ENCODE measurements at places on chromosomes 12 and 14.
A peak's percentile ranks its signal among the peaks of the same experiment; 100 is the strongest.

GRCh38 chr12:126747530-126748149, 1519.3 kb upstream of the TMEM132C start:
- DNase-seq = peak; percentile 57

GRCh38 chr14:71474301-71475265, 457.6 kb upstream of the RGS6 start:
- DNase-seq = no peak

DNA sequence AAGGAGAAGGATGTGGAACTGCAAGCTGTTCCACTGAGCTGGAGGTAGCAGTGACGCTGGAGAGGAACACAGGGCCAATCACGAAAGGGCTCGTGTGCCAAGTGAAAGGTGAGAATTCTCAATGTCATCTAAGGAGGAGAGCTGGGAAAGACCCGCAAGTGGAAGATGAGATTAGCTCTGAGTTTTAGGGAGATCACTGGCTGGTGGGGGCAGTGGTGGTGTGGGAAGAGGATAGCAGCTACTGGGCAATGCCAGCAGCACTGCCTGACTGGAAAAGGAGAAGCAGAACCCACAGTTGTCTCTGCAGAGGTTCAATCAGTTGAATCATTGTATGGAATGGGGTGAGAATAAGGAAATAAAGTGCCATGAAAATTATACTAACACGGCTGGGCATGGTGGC, 27.8 kb downstream of the SLC25A47 start:
- DNase-seq = no peak

DNA sequence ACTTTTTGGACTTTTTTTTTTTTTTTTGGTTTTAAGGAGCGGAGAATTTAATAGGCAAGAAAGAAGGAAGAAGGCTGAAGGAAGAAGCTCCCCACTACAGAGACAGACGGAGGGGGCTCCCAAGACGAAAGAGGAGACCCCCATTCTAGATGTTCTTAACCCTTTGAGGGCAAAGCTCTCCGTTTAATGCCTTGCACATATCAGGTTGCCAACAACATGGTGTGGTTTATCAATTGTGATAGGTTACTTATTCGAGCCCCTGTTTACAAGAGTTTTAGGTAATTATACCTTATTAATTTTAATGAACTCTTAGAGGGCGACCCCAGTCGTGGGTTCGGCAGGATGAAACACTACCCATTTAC, 1.2 kb upstream of the FBXO33 start:
- no peak for DNase-seq

- DNase-seq = no peak
Measured at GRCh38 chr12:110062241-110062640, 13.9 kb upstream of the C12orf76 start.

DNA sequence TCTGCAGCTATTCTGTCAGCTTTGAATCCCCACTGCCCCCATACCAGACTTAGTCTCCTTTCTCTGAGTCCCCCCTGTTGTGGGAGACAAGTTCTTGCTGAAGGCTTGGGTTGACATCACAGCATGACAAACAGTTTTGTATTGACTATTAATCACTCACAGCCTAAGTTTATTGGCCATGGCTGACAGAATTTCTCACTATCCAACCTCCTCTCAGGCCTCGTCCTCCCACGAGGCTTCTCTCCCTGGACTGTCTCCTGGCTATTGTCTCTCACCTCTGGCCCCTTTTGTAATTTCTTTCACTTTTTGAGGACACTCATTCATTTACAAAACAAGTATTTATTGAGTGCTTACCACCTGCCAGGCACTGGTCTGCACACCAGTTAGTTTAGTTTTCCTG, 35.2 kb upstream of the DCD start:
- no peak for DNase-seq

GRCh38 chr12:89192429-89192828, 159.9 kb downstream of the DUSP6 start:
- DNase-seq = no peak

- DNase-seq = no peak
Measured at GRCh38 chr12:59698600-59698999, 102.8 kb downstream of the SLC16A7 start.

DNA sequence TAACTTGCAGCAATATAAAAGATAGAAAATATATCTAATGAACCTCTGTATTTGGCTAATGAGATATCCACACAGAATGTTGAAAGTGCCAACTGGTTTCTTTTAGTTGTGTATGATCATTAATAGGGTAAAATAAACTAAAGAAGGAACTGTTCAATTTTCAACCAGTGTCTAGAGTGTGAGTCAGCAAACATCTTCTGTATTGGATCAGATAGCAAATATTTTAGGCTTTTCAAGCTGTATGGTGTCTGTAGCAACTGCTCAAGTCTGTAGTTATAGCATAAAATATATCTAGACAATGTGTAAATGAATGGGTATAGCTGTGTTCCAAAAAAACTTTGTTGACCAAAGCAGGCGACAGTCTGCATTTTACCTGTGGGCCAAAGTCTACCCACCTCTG, 23.5 kb upstream of the NOVA1 start:
- DNase-seq = no peak

DNA sequence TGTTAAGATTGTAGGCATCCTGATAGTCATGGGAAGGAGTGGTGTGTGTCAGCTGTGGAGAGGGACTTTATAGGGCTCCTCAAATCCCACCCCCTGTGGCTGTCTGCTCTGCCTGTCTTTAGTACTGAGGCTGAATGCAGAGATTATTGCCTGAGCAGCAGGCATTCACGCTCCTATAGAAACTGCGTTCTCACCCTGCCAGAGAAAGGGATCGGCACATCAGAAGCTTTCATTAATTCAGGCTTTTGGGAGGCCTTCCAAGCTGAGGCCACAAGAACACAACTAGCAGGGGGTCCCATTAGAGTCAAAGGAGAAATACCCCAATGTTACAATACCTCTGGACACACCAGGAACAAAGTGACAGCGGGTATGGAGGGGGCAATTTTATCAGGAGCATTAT, 12.6 kb downstream of the KCNK10 start:
- DNase-seq = no peak

GRCh38 chr12:10366875-10367274, 23.0 kb downstream of the KLRK1 start:
- DNase-seq = no peak

- DNase-seq = no peak
Measured at GRCh38 chr12:78721906-78722305, 142.7 kb upstream of the SYT1 start.

- DNase-seq = no peak
Measured at GRCh38 chr14:49982501-49982951, 89.6 kb downstream of the ARF6 start.

DNA sequence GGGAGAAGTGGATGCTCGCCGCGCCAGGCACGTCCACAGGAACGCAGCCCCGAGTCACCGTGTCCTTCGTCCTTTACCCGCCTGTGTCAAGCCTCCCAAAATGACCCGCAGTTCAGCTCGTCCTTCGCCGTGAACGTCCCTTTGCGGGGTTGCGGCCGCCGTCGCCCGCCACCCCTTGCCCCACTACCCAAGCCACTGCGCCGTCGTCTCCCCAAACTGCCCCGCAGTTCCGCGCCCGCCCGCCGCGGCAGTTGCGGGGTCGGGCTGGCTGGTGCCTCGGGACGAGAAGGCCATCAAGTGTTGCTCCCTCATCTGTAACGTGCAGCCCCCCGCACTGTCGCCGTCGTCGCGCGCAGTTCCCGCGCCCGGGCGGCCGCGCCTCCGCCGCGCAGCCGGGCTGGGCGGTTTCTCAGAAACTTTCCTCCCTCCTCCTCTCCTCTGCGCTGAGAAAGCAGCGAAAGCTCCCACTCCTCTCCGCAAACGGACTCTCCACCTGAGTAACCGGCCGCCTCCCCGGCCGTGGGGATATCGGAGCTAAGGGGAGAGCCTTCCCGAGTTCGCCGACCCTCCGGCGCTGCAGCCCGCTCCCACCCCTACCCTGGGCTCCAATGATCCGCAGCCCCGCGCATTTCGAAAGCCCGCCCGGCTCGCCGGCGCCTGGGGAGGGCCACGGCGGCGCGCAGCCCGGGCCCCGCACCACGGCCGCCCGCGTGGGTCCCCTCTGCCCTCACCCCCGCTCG, 6.7 kb downstream of the CDKN1B start:
- peak; percentile 30 for DNase-seq

DNA sequence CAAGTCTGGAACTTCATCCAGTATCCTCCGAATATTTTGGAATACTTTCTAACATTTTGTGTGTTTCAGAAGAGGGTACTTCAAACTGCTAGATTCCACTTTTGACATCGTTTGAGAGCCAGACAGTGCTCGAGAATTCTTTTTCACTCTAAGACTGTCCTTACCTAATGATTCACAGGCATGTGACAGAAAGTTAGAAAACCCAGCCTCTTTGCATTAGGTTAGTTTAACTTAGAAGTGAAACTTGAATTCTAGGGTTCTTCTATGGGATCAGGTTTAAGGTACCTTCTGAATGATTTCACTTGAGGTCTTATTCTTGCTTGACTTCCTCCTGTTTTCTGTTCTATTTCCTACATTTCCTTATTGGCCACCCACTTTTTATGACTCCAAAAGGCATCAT, 431.8 kb downstream of the SLC6A15 start:
- no peak for DNase-seq

DNA sequence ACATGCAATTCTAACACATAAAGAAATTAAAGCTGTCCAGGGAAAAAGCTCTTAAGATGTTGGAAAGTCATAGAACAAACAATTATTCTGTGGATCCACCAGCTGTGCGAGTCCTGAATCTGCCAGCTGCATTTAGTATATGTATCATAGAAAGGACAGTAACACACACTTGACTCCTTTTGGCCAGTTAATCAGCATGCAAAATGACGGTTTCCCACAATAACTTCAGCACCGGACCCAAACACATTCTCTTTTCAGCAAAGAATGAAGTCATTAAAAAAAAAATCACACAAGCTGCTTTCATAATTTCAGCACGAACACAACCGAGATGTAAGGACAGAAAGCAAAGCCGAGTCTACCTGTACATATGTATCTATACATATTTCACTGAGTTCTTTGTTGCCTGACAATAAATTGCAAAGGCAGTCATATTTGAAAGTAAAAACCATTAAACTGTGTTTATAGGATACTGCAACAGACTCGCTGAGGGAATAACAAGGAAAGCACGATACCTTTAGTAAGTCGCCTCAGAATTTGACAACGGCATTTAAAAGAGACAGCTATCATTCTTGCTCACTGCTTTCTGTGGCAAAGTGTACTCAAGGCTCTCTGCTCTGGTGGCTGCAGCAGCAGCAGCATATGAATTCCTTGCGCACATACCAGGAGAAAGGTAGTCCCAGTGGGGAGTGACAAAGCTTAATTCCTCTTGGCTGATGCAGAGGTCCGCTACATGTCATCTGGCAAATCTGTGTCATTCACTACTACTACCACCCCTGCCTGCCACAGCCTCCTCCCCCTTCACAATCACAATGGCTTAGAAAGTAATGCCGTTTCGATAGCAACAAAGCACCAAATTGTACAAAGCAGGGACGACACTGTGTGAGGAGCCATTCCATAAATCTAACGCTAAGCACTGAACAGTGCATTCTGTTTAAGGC, at the start of gene GRIP1:
TSS of gene GRIP1 (minus strand) at position 739 of the 938 bp plus-strand sequence. CDS start at position 567, 172 bp downstream.
- no peak for DNase-seq

DNA sequence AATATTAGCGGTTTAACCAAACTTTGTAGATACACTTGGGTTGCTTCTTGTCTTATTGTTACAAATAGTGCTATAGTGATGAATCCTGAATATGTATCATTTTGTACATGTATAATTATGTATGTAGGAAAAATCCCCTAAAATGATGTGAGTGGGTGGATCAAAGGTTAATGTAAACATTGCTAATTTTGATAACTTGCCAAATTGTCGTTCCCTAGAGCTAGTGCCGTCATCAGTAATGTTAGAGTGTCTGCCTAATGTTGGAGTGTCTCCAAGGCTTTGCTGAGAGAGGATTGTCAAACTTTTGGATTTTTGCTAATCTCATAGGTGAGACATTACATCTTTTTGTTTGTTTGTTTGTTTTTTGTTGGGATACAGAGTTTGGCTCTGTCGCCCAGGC, 44.4 kb downstream of the AEBP2 start:
- no peak for DNase-seq

DNA sequence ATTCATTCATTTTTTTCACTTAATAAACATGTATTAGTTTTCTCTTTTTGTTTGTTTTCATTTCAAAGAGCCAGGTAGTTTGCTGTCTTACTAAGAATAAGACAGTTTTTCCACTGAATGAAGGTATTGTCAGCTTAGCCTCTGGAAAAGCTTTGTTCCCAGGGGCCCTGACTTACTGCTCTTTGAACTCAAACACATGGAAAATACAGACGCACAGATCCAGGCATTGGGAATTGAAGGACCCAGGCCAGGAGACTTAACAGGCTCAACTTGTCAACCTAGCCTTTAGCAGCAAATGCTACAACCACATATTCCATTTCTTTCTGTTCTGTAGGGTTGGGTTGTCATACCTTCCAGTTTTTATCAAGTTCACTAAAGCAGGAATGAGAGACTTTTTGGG, 38.5 kb upstream of the SLCO1C1 start:
- no peak for DNase-seq

GRCh38 chr14:61113561-61114225, 132.6 kb downstream of the SLC38A6 start:
- DNase-seq = no peak

DNA sequence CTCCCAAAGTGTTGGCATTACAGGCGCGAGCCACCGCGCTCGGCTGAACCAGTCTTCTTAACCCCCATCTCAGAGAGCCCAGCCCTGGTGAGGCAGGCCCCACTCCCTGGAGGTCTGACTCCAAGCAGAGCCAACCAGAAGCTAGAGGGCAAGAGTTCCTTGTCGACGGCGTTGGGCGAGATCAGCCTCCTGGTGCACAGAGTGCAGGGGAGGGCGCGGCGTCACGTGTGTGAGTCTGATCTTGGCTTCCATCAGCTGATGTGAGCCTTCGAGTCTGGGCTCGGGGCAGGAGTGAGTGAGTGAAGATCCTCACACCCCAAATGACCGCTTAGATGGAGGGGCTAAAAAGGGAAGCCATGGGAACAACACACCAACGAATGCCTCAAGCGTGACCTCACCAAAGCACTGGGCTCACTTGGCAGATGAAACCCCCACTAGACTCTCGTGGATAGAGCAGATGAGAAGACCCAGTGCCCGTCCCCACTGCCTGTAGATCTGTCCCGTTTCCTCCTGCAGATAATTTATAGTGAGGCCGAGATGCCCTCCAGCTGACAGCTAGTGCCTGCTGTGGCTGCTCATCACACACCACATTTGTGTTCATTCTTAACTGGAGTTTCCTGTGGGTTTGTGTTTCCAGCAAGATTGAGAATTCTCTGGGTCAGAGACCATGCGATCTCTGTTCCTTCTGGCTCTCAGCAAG, 28.6 kb upstream of the ADGRD1 start:
- no peak for DNase-seq

GRCh38 chr12:126337556-126338441, 1272.6 kb downstream of the AACS start:
- DNase-seq = no peak

Data from stimulated activated CD4-positive, alpha-beta T cell treated with anti-CD3 and anti-CD28 coated beads, Interleukin-1b, Interleukin-23, amount 100 ng/mL, for 48 hours (primary cell).